ENCODE measurements at places on chromosomes 5 and 9.

- no peak for DNase-seq
Measured at GRCh38 chr5:146725025-146725424, 153.5 kb downstream of the PPP2R2B start.

- DNase-seq: no peak
Measured at GRCh38 chr9:74589576-74589975, 92.4 kb downstream of the RORB start.

- DNase-seq: no peak
Measured at GRCh38 chr5:90017239-90017638, 392.3 kb downstream of the CETN3 start.

DNA sequence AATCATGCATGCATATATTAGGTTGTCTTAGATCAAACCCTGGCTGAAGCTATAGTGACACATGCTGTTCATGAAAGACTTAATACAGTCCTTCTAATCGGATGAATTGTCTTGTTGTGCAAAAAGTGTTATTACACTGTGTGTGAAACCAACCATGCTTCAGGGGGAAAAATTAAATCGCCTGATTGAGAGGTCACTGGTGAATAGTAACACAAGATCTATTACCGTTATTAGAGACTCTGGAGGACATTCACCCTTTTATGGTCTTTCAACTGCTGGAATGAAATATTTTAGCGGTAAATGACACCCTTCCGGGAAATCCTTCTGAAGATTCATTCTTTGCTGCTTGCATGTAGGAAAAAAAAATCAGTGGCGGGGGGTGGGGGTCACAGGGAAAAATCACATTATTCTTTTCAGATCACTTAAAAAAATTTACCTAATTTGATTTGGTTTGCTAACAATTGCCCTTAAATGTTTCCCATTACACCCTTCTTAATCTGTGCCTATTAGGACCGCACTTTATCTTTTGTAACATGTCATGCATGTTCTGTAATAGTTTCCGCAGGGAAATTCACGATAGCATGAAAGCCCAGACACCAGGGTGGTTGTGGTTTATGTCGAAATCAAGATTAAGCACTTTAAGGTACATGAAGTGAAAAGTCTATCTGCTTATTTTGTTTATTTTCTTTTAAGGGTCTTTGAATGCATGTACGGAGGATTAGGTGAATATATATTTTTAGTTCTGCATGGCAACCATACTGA lies 120.6 kb downstream of the FOCAD start:
- DNase-seq: no peak

DNA sequence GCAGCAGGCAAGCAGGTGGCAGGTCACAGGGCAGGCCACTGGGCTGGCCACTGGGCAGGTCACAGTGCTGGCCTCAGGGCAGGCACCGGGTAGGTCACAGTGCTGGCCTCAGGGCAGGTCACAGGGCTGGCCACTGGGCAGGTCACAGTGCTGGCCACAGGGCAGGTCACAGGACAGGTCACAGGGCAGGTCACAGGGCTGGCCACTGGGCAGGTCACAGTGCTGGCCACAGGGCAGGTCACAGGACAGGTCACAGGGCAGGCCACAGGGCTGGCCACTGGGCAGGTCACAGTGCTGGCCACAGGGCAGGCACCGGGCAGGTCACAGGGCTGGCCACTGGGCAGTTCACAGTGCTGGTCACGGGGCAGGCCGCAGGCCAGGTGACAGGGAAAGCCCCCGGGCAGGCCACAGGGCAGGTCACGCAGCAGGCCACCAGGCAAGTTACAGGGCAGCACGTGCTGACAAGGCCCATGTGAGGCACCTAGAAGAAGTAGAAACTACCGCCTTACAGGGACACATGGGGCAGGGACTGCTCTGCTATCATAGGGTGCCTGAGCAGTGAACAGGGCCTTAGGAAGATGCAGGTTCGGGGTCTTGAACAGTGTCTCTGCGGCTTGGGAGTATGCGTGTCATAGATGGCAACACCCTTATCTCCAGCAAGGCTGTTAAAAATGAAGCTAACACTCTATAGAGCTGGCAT lies 18.6 kb upstream of the MED10 start:
- no peak for DNase-seq

- DNase-seq: no peak
Measured at GRCh38 chr5:27458287-27458686, 419.9 kb upstream of the CDH9 start.

GRCh38 chr5:54534191-54535004 lies 16.8 kb downstream of the SNX18 start:
- DNase-seq: no peak

GRCh38 chr5:873328-873727 lies 19.3 kb downstream of the BRD9 start:
- no peak for DNase-seq

GRCh38 chr5:177357146-177357458 lies 622 bp upstream of the RGS14 start:
- no peak for DNase-seq

DNA sequence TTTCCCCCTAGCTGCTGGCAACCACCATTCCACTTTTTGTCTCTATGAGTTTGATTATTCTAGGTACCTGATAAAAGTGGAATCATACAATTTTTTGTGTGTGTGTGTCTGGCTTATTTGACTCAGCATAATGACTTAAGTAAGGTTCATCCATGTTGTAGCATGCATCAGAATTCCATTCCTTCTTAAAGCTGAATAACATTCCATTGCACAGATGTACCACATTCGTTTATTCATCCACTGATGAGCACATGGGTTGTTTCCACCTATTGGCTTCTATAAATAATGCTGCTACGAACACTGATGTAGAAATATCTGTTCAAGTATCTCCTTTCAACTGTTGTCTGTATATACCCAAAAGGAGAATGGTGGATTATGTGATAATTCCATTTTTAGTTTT lies 33.7 kb downstream of the AP3B1 start:
- no peak for DNase-seq

GRCh38 chr5:132011622-132012343 lies at the start of gene ACSL6:
ACSL6 (minus strand) TSS chr5:132011658; CDS start chr5:132011553, 105 bp downstream.
- no peak for DNase-seq

GRCh38 chr5:45376417-45376816 lies 319.8 kb downstream of the HCN1 start:
- DNase-seq: no peak

GRCh38 chr9:2320114-2320513 lies 301.5 kb upstream of the VLDLR start:
- no peak for DNase-seq

- no peak for DNase-seq
Measured at GRCh38 chr9:76846297-76846696, 59.6 kb downstream of the PRUNE2 start.

- no peak for DNase-seq
Measured at GRCh38 chr5:31962871-31963307, 211.2 kb downstream of the GOLPH3 start.

DNA sequence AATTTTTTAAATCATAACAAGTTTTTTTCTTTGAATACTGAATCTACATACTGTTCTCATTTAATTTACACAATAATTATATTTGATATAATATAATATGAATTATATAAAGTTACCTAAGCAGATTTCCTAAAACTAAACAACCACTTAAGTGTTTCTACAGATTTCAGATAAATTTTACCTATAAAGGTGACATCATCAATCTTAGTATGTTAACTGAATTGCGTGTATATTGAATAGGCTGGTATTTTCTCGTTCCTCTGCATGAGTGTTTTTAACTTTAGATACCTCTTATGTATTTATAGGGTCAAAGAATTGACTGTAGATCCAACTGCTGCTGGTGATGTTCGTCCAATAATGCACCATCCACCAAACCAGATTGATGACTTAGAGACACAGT lies 30.3 kb downstream of the DIMT1 start:
- no peak for DNase-seq

DNA sequence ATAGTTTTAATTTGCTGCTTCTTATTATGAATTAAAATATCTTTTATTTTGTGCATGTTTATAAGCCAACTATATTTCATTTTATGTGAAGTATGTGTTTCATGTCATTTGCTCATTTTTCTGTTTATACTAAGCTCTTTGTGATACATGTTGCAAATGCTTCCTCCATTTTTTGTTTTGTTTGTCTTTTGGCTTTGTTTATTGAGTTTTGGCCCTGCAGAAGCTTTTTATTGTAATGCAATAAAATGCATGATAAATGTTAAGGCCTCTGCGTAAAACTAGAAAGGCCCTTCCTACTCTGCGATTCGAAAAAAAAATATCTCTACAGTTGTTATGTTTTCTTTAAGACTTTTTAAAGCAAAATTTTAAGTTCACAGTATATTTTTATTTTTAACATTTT lies 9.4 kb downstream of the ZNF366 start:
- DNase-seq: no peak

DNA sequence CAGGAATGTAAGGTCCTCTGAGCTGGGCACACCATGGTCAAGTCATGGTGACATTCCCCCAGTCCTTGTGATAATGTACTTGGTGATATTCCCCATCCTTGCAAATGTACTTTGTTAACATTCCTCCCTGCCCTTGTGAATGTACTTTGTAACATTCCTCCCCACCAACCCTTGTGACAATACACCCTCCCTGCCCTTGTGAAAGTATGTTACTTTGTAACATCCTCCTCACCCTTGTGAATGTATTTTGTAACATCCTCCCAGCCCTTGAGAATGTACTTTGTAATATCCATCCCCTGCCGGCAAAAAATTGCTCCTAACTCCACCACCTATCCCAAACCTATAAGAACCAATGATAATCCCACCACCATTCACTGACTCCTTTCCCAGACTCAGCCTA lies 53.3 kb downstream of the RAPGEF6 start:
- DNase-seq: no peak

DNA sequence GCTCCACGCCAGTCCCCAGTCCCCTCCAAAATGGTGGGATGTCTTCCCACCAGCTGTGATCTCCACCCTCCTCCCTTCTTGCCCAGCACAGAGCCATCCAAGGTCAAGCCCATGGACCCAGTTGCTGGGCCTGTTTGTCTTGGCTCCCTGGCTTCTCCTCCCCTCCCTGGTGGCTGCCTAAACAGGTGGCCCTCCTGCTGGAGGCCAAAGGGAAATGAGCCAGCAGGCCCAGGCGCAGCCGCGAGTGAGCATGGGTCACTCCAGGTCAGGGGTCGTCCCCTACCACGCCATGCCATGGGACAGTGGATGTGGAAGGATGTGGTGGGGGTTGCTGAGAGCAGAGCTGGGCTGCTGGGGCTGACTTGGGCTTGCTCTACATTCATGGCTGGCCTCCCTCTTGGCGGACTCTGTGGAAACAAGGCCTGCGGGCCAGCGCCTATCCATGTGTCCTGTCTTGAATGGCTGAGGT lies 33.6 kb downstream of the COL15A1 start:
- DNase-seq: no peak

DNA sequence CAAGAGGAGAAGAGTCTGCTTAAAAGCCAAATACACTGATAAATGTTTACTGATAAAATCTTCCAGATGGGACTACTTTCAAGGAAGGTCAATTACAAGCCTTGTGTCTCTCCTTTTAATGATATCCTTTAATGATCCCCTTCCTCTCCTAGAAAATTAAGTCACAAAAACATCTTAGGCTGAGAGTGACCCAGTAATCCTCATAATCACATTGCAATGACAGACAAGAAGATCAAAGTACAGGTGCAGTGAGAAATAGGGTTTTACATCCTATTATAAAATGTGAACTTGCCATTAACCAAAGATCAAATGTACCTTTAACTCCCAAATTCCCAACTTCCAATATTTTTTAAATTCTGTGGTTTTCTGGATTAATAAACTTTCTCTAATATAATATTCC lies 514.8 kb downstream of the RAB3C start:
- no peak for DNase-seq

DNA sequence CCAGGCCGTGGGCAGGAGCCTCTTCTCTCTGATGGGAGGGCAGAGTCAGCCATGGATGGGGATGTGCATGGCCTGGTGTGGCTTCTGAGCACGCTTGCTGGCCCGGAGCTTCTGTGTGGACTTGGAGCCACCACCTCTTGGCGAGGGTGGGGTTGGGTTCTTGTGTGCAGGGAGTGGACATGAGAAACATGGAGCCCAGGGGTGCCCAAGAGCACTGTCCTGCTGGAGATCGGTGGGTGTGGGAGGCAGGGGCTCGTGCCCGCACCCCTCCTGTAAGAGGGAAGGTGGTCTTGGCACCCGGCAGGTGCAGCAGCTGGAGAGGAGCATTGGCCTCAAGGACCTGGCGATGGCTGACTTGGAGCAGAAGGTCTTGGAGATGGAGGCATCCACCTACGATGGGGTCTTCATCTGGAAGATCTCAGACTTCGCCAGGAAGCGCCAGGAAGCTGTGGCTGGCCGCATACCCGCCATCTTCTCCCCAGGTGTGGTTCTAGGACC lies 23.8 kb downstream of the FBXW5 start:
- no peak for DNase-seq

DNA sequence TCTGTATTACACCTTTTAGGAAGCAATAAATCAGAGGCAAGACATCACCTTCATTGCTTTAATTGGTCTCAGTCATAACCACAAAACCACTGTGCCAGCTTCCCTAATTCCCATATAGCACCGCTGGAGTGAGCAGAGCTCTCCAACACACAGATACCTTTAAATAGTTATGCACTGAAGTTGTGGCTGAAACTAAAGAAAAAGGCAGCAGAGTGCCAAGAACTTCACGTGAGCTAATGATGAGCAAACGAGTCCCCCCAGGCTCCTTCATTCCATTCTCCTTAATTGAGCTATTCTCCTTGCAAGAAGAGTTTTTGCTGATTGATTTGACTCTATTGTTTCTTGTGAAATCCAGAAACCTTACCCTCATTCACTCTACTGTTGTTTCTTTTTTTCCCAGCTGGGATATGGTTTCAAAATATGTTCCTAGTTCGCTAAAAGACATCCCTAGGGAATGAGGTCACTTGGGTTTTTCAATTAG lies 501.5 kb downstream of the SPATA31D1 start:
- DNase-seq: no peak

DNA sequence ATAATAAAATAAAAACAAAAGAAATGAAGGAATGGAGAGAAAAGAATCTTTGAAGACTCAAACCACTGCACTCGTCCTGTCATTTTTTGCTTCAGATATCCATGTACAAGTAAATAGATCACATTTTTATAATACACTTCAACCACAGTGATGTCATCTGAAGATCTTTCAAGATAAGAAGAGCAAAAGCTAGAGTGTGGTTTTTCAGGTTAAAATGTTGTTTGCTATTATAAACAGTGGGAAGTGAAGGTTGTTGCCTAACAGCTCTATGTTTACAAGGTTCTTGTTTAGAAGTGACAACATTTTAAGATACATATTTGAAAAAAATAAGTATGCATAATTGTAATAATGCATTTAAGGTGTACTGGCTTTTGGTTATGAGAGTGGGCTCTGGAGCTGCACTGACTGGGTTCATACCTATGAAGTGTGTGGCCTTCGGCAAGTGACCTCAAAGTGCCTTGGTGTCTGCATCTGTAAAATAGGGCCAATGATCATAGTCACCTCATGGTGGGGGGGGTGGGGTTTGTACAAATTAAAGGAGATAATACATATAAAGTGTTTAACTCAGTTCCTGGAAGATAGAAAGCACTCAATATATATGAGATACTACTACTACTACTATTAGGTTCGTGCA lies 45.5 kb upstream of the IL7R start:
- DNase-seq: no peak
